ENCODE measurements at places on chromosomes 12 and 14. TPM values are rescaled to one million over a fixed set of nuclear protein-coding genes. Genes with fewer than 3 reads are reported as not detected.

The HOXC13 gene
- total RNA-seq: not detected

The TMEM52B gene
- not detected for total RNA-seq

The C12orf54 gene
- total RNA-seq: not detected

The CAPS2 gene
- 2.6 TPM for total RNA-seq

The ASB2 gene
- 13.4 TPM for total RNA-seq

The MBD6 gene
- 133 TPM for total RNA-seq

The NOVA1 gene
- total RNA-seq: 3.7 TPM

The TBC1D30 gene
- 6.9 TPM for total RNA-seq

The ATXN7L3B gene
- total RNA-seq: 29.6 TPM

The TCL1B gene
- not detected for total RNA-seq

The TAMALIN gene
- 5.0 TPM for total RNA-seq

The DENND5B gene
- total RNA-seq: 3.9 TPM

DNA sequence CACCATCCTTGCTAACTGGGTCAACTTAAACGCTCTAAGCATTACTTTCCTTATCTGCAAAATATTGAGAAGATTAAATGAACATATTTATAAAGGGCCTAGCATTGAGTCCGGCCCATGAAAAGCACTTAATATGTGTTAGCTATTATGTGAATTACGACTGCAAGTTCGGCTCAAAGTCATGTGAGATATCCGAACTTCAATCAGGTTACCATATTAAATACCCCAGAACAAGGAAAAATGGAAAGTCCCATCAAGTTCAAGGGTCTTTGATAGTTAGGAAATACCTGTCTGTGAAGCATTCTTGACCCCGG, 487 bp upstream of the NRDE2 start:
- no peak for DNase-seq
- no peaks in the 10 kb centered on the region for H3K27me3 ChIP-seq
- no peaks in the 10 kb centered on the region for H3K4me1 ChIP-seq
- H3K36me3 ChIP-seq: no peaks in the 10 kb centered on the region
- H3K4me3 ChIP-seq: peak overlapping the region; percentile 51

GRCh38 chr14:24079491-24080141, 8.3 kb downstream of the CPNE6 start:
- H3K4me3 ChIP-seq: no peak overlapping the region
- no peaks in the 10 kb centered on the region for H3K27me3 ChIP-seq
- no peaks in the 10 kb centered on the region for H3K4me1 ChIP-seq
- no peaks in the 10 kb centered on the region for H3K36me3 ChIP-seq

- no peaks in the 10 kb centered on the region for H3K36me3 ChIP-seq
- no peak overlapping the region for H3K27ac ChIP-seq
- H3K4me1 ChIP-seq: no peaks in the 10 kb centered on the region
- no peaks in the 10 kb centered on the region for H3K27me3 ChIP-seq
Observed at GRCh38 chr12:99752740-99753139, 105.2 kb downstream of the GARIN6 start.

- no peaks in the 10 kb centered on the region for H3K4me1 ChIP-seq
- no peak for DNase-seq
Observed at GRCh38 chr12:2348482-2348852, 295.7 kb downstream of the CACNA1C start.

DNA sequence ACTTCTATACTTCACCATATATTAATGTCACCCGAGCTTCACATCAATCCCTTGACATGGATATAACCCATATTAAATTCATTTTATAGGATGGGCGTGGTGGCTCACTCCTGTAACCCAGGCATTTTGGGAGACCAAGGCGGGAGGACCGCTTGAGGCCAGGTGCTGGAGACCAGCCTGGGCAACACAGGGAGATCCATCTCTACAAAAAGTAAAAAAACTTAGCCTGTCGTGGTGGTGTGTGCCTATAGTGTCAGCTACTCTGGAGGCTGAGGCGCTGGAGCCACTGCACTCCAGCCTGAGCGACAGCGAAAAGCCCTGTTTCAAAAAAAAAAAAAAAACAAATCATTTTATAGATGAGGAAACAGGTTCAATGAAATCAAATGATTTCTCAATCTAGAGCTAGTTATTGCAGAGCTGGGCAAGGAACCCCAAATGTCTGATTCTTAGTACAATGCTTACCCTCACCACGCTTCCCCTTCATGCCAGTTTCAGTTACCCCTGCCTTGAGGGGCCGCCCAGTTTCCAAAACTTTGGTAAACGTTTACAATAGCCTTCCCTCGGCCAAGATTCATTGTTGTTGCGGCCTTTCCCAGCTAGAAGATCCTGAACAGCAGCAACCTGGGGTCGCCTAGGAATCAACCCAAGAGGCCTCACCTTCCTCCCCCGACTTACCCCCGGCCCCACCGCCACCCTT, 751 bp downstream of the PSMB5 start:
- DNase-seq: no peak
- peak overlapping the region; percentile 57 for H3K4me3 ChIP-seq
- peaks cover 9% of the 10 kb centered on the region for H3K4me1 ChIP-seq
- H3K36me3 ChIP-seq: peaks cover 13% of the 10 kb centered on the region
- no peaks in the 10 kb centered on the region for H3K27me3 ChIP-seq

GRCh38 chr12:79524507-79525148, 166.1 kb downstream of the PAWR start:
- no peak overlapping the region for H3K27ac ChIP-seq
- no peaks in the 10 kb centered on the region for H3K4me1 ChIP-seq
- no peak overlapping the region for H3K4me3 ChIP-seq
- H3K27me3 ChIP-seq: no peaks in the 10 kb centered on the region
- DNase-seq: no peak

DNA sequence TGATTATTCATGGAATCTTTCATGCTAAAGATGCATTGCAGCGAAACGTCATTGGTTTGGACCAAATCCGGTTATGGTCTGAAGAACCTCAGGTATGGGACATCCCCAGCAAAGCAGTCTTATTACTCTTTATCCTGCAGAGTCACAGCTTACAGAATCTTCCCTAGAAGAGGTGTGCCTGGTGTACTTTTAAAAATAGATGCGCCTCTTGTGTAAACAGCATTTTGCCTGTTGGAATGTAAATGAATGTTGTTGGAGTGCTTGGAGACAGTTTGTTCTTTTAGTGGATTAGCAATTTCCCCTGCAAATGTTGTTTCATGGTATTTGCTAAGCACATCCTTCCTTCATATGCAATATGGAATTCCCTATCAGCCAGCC, 242.5 kb downstream of the ZFP36L1 start:
- H3K36me3 ChIP-seq: no peaks in the 10 kb centered on the region
- H3K4me1 ChIP-seq: peaks cover 3% of the 10 kb centered on the region
- DNase-seq: no peak
- no peaks in the 10 kb centered on the region for H3K27me3 ChIP-seq

DNA sequence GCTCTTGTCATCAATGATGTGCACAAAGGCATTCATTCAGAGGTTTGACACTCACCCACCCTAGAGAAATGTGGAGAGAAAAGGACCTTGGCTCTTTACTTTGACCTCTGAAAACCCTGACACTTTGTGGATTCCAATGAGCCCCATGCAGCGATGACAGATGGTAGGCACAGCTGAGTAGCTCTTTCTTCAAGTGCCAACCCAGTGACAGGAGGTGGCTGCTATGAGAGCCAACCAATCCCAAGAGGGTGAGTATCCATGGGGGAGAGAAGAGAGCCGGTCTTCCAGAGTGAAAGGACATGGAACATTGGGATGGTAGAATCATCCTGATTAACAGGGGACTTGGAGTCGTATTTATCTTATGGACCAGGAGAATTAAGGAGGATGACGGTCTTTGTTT, 17.8 kb downstream of the SLC8A3 start:
- H3K27me3 ChIP-seq: no peaks in the 10 kb centered on the region
- no peaks in the 10 kb centered on the region for H3K4me1 ChIP-seq
- H3K36me3 ChIP-seq: no peaks in the 10 kb centered on the region
- no peak overlapping the region for H3K4me3 ChIP-seq

GRCh38 chr12:115543269-115543668, 734.2 kb downstream of the MED13L start:
- H3K36me3 ChIP-seq: no peaks in the 10 kb centered on the region
- no peak overlapping the region for H3K27ac ChIP-seq
- H3K4me1 ChIP-seq: no peaks in the 10 kb centered on the region
- H3K4me3 ChIP-seq: no peak overlapping the region
- no peaks in the 10 kb centered on the region for H3K27me3 ChIP-seq
- DNase-seq: no peak

DNA sequence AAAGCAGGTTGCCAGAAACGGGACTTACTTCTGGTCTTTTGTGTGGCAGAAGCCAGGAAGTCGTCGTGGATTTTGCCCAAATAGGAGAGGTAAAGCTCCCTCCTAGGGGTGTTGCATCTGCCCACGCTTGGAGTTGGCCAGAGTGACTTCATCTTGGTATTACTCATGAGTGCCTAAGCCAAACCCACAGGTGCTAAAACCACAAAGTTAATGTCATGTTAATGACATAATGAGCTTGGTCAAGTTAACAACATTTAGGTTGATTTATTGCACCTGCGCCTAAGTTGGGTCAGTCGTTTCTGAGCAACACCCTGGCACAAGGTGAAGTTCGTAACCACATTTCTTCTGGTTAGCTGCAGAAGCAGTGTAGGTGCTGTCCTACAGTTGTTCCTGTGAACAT, 225.2 kb downstream of the FUT8 start:
- H3K27me3 ChIP-seq: no peaks in the 10 kb centered on the region
- no peaks in the 10 kb centered on the region for H3K4me1 ChIP-seq
- no peak overlapping the region for H3K27ac ChIP-seq
- no peaks in the 10 kb centered on the region for H3K36me3 ChIP-seq

DNA sequence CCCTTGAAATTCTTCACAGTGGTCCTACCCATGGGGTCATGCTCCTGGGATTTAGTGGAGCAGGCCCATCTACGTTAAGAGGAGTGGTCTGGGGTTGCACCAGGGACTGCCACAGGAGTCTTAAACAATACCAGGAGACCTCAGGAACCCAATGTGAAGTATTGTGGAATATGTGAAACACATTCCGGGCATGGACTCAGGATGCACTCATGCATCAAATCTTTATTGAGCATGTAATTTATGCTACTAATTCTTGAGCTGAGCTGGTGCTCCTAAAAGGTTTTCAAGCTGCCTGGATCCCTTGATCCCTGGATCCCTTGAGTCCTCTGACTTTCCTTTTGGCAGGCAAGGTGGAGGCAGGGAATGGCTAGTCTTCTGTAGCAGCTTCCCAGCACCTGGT, 8.8 kb downstream of the SERPINA10 start:
- no peaks in the 10 kb centered on the region for H3K27me3 ChIP-seq
- DNase-seq: no peak
- no peak overlapping the region for H3K4me3 ChIP-seq

GRCh38 chr12:112322441-112322840, 59.8 kb downstream of the HECTD4 start:
- H3K4me3 ChIP-seq: no peak overlapping the region
- no peaks in the 10 kb centered on the region for H3K36me3 ChIP-seq
- H3K27me3 ChIP-seq: no peaks in the 10 kb centered on the region
- DNase-seq: no peak
- H3K27ac ChIP-seq: no peak overlapping the region

GRCh38 chr14:67319142-67319541, 40.5 kb downstream of the ATP6V1D start:
- H3K27ac ChIP-seq: no peak overlapping the region
- H3K36me3 ChIP-seq: no peaks in the 10 kb centered on the region
- H3K27me3 ChIP-seq: no peaks in the 10 kb centered on the region
- H3K4me1 ChIP-seq: no peaks in the 10 kb centered on the region
- no peak overlapping the region for H3K4me3 ChIP-seq

GRCh38 chr12:117010693-117011451, 88.3 kb downstream of the TESC start:
- H3K4me3 ChIP-seq: no peak overlapping the region
- no peak for DNase-seq
- no peaks in the 10 kb centered on the region for H3K4me1 ChIP-seq
- H3K27me3 ChIP-seq: no peaks in the 10 kb centered on the region
- H3K36me3 ChIP-seq: no peaks in the 10 kb centered on the region
- H3K27ac ChIP-seq: no peak overlapping the region

DNA sequence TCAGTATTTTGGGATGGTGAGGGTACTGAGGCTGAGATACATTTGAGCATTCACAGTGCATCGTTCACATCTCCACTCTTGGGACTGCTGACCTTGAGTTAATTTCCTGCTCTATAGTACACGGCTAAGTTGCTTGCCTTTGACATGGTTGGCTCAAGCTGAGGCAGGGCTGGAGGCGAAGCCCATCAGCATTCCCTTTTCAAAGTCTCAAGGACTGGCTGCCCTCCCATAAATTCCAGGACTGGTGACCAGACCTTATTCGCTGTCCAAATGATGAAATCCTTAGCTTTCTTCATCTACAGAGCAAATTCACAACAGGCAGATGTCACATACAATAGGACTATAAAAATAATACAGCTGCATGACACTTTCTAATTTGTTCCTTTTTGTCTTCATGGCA, 85.9 kb downstream of the SSPN start:
- no peaks in the 10 kb centered on the region for H3K36me3 ChIP-seq
- H3K27ac ChIP-seq: no peak overlapping the region
- no peaks in the 10 kb centered on the region for H3K27me3 ChIP-seq
- no peak overlapping the region for H3K4me3 ChIP-seq

GRCh38 chr12:20174528-20175175, 193.7 kb upstream of the PDE3A start:
- DNase-seq: no peak
- no peak overlapping the region for H3K27ac ChIP-seq
- no peaks in the 10 kb centered on the region for H3K27me3 ChIP-seq
- no peak overlapping the region for H3K4me3 ChIP-seq
- H3K4me1 ChIP-seq: no peaks in the 10 kb centered on the region

- no peaks in the 10 kb centered on the region for H3K4me1 ChIP-seq
- H3K27me3 ChIP-seq: no peaks in the 10 kb centered on the region
- H3K27ac ChIP-seq: peak overlapping the region; percentile 50
- no peak overlapping the region for H3K4me3 ChIP-seq
Observed at GRCh38 chr12:27260746-27261145, 16.7 kb downstream of the STK38L start.

DNA sequence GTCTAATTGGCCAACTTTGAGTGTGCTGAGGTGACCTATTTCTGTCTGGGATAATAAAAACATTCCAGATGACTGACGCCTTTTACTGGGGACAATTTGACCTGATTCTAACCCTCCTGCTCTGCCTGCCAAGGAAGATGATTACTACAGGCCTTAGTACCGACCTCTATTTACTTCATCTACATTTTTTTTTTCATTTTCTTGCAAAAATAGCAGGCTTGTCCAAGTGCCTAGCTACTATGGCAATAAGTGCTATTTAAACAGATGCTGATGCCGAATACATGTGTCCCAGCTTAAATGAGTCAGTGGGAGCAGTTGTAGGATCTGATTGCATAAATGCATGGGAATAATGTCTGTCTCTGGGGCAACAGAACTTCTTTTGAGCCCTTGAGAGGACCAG, 254.3 kb downstream of the RGS6 start:
- no peak overlapping the region for H3K4me3 ChIP-seq
- no peaks in the 10 kb centered on the region for H3K4me1 ChIP-seq
- no peaks in the 10 kb centered on the region for H3K36me3 ChIP-seq
- DNase-seq: no peak

- peaks cover 5% of the 10 kb centered on the region for H3K4me1 ChIP-seq
- H3K4me3 ChIP-seq: no peak overlapping the region
- no peaks in the 10 kb centered on the region for H3K27me3 ChIP-seq
- peak; percentile 62 for DNase-seq
Observed at GRCh38 chr14:50018201-50018932, 98.0 kb downstream of the VCPKMT start.

Data from colonic mucosa (tissue), 4 donors.